Type B pancreatic cell (in vitro differentiated cells): ENCODE measurements at places on chromosomes 4 and X. TPM values are rescaled to one million over a fixed set of nuclear protein-coding genes. Genes with fewer than 3 reads are reported as not detected.

The SSX4B gene
- not detected in 2 replicates for total RNA-seq

The MAP7D2 gene
- total RNA-seq: 2.0 and 2.8 TPM in 2 replicates

The IL15 gene
- total RNA-seq: 0.77 and 0.79 TPM in 2 replicates

The CENPVL2 gene
- 0.33 and 0.85 TPM in 2 replicates for total RNA-seq

The ADH7 gene
- 0.17 and 0.83 TPM in 2 replicates for total RNA-seq

The IL21 gene
- not detected in 2 replicates for total RNA-seq

The PTPN13 gene
- 69.0 and 79.1 TPM in 2 replicates for total RNA-seq

The KIAA1210 gene
- total RNA-seq: not detected in 2 replicates

The CXorf49 gene
- not detected in 2 replicates for total RNA-seq

The ASB9 gene
- total RNA-seq: 1.4 and 2.0 TPM in 2 replicates

The FRMD7 gene
- 0.14 TPM in 1 of 2 replicates, not detected in the other for total RNA-seq

The GC gene
- 71.9 and 245 TPM in 2 replicates for total RNA-seq

The DOCK11 gene
- total RNA-seq: 7.5 and 14.0 TPM in 2 replicates

The TMEM47 gene
- 5.8 and 23.6 TPM in 2 replicates for total RNA-seq

The UGT2B7 gene
- total RNA-seq: 0.95 and 8.7 TPM in 2 replicates

The CLIC2 gene
- total RNA-seq: 0.43 and 1.3 TPM in 2 replicates

The VCX gene
- not detected in 2 replicates for total RNA-seq

The CLNK gene
- not detected in 2 replicates for total RNA-seq

The BMX gene
- 0.24 TPM in 1 of 2 replicates, not detected in the other for total RNA-seq

The HMX1 gene
- total RNA-seq: 3.2 and 3.4 TPM in 2 replicates

The KIF4A gene
- total RNA-seq: 8.6 and 29.8 TPM in 2 replicates

The PPP1R2C gene
- total RNA-seq: not detected in 2 replicates

The PAGE4 gene
- not detected in 2 replicates for total RNA-seq

The PPP2R2C gene
- 10.8 and 52.6 TPM in 2 replicates for total RNA-seq

The HTN3 gene
- not detected in 2 replicates for total RNA-seq

The FAM120C gene
- 6.4 and 12.7 TPM in 2 replicates for total RNA-seq
